ENCODE measurements at places on chromosomes 5 and 9.

DNA sequence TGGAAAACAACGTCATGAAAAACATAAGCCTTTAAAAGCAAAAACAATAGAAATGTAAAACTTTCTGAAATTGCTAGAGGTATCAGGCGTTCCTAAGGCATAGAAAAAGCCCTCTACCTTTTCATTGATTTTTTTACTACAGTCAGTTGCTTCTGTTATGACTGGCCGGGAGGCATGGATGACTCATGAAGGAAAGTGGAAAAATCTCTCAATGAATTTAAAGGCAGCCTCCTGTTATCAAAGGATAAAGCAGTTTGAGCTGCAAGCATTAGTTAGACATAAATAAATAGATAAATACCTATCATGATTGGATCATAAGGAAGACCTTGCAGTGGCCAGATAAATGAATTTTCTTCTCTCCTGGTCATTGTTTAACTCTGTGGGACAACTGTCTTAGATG, 281.6 kb downstream of the MAST4 start:
- no peak for DNase-seq

GRCh38 chr9:136939996-136940525, 4.5 kb downstream of the FBXW5 start:
- no peak for DNase-seq

GRCh38 chr9:133420392-133420827, 1.8 kb upstream of the ADAMTS13 start:
- DNase-seq: no peak

DNA sequence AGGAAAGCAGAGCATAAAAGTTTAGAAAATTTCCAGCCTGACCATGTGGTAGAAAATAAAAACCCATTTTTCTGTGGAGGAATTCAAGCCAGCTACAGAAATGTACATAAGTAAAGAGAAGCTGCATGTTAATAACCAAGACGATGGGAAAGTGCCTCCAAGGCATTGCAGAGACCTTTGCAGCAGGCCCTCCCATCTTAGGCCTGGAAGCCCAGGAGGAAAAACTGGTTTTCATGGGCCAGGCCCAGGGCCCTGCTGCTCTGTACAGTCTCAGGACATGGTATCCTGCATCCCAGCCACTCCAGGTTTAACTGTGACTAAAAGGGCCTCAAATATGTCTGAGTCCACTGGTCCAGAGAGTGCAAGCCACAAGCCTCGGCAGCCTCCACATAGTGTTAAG, 754.8 kb upstream of the RIOK2 start:
- no peak for DNase-seq
